ENCODE measurements at places on chromosomes 5 and 9.

GRCh38 chr9:108784998-108785397 lies 70.8 kb downstream of the ACTL7B start:
- DNase-seq, result no peak

GRCh38 chr5:3118340-3118739 lies 366.9 kb upstream of the IRX2 start:
- DNase-seq, result no peak

DNA sequence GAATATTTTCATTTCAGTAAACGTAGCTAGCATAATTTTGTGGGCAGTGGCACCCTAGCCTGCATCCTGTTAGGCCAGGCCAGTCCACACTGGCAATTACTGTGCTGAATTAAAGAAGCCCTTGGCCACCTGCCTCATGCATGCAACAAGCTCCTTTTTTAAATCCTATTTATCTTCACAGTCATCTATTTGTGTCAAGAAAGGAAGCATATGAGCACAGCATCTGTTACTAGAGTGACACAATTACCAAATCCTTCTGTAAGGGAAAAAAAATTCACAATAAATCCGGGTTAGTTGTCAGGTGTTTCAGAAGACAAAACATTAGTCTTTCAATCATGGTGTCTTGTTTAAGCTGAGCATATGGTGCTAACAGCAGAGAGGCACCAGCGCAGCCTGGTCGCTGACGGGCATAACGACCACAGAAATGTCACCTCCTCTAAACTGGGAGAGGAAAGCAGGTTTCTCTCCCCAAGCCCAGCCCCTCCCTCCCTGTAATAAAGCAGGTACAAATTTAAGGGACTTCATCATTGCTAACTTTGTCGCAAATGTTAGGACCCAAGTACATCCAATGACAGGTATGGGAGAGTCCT lies 520.6 kb downstream of the CTNND2 start:
- peak; percentile 44 for DNase-seq

GRCh38 chr9:92686954-92687353 lies 17.0 kb upstream of the IPPK start:
- no peak for DNase-seq

- DNase-seq, result no peak
Measured at GRCh38 chr5:95633671-95634070, 12.9 kb upstream of the RFESD start.

DNA sequence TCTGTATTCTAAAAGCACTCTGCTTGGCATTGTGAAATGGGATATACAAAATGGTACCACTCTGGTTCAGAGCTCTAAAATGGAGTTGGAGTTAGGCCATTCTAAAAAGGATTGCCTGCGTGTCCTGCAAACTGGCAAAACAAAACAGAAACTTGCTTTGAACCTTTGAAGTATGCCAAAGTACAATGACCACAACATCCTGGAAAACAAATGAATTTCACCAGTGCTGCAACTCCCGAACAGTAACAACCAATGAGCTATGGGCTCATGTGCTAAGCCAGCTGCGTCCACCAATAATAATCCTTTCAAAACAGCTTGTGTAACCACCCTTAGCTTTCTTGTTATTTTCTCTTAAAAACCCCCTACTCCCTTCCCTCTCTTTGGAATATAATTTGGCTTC lies 88.4 kb upstream of the CXCL14 start:
- DNase-seq, result no peak

DNA sequence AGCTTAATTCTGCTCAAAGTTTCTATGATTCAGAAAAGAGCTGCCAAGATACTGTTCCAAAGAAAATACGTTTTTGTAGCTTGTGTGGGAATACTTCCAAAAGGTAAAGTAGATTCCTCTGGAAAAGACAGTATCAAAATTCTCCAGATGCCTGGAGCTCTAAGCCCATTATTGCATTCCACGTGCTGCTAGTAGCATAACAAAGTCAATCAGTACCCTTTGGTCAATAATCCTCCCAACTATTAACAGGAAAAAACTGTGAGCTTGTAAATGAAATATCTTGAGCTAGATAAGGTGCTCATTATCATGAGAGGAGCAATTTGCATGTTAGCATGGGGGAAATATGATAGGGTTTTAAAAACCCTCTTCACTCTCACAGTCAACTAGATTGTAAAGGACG lies 229.5 kb upstream of the TYRP1 start:
- DNase-seq, result no peak

DNA sequence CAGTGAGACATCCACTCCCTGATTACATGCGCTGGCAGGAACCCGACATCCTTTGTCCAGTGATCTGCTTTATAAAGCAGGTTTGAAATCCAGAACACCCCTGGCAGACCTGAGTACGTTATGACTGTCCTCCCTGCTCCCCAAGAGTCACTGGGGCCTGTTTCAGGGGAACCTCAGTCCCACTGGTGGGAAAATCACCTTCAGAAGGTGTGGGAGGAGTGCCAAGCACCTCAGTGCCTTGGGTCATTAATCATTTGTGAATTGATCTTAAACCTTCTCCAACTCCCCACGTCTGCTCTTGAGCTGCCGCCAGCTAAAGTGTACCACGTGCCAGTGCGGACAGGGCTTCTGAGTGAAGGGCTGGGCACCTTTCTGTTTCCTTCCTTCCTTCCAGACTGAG lies 16.2 kb downstream of the SLC6A3 start:
- DNase-seq, result no peak

- DNase-seq, result no peak
Measured at GRCh38 chr5:75526070-75526469, 14.4 kb downstream of the POLK start.

- peak; percentile 3 for DNase-seq
Measured at GRCh38 chr5:86155796-86156195, 461.9 kb upstream of the COX7C start.

DNA sequence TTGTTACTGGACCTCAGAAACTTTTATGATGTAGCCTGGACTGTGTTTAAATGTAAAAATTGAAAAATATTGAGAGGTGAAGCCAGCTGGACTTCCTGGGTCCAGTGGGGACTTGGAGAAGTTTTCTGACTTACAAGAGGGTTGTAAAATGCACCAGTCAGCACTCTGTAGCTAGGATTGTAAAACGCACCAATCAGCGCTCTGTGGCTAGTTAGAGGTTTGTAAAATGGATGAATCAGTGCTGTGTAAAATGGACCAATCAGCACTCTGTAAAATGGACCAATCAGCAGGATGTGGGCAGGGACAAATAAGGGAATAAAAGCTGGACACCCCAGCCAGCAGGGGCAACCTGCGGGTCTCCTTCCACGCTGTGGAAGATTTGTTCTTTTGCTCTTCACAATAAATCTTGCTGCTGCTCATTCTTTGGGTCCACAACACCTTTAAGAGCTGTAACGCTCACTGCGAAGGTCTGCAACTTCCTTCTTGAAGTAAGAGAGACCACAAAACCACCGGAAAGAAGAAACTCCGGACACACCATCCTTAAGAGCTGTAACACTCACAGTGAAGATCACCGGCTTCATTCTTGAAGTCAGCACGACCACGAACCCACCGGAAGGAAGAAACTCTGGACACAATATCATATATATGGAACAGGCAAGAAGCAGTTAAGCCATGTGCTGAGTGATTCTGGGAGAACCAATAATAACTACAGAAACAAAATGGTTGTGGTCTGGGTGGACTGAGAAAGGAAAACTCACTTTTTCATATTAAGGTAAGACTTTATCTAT lies 201.3 kb downstream of the GABRG2 start:
- no peak for DNase-seq

DNA sequence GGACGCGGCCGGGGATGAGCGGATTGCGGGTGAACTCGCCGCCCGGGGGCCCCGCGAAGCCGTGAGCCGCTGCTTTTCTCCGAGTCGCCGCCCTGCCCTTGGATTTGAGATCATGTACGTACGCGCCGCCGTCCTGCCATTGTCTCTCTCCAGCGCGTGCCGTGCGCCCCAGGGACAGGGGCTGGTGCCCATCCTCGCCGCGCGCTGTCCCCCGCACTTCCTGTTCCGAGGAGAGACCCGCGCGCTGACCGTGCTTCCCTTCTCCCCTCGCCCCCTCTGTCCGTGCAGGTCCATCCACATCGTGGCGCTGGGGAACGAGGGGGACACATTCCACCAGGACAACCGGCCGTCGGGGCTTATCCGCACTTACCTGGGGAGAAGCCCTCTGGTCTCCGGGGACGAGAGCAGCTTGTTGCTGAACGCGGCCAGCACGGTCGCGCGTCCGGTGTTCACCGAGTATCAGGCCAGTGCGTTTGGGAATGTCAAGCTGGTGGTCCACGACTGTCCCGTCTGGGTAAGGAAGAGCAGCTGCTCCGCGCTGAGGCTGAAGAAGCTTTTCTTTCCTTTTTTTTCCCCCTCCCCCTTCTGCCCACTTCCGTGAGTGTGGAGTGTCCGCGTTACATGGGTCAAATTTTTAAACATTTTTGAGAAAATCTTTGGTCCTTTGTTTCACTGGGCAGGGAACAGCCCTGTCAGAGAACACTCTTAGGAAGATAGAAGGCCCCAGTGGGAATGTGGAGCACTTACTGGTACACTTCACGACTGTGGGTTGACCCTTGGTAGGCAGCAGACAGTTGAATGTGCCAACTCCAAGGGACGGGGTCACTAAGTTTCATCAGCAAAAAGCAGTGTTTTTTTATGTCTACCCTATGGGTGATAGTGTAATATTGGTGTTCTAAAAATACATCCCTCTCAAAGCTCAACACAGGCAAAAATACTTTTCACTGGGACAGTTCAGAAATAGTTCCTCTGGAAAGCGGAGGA lies 727 bp downstream of the RHOBTB3 start:
- DNase-seq, result no peak

DNA sequence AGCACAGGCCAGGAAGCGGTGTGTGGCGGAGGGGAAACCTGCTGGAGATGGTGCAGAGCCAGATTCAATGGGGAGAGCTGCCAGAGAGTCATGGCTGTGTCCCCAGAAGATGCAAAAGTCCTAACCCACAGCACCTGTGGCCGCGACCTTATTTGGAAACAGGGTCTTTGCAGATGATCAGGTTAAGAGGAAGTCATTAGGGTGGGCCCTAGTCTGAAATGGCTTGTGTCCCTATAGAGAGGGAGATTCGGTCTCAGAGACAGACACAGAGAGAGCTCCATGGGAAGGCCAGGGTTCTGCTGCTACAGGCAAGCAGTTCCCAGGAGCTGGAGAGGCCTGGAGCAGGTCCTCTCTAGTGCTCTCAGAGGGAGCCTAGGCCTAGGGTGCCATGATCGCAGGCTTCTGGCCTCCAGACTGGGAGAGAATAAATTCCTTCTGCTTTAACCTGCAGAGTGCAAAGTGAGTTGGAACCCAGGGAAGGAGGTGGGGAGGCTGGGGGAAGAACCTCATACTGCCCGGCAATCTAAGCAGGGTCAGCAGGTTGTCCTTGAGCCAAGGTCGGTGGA lies 1.9 kb upstream of the LPCAT1 start:
- DNase-seq, result no peak

DNA sequence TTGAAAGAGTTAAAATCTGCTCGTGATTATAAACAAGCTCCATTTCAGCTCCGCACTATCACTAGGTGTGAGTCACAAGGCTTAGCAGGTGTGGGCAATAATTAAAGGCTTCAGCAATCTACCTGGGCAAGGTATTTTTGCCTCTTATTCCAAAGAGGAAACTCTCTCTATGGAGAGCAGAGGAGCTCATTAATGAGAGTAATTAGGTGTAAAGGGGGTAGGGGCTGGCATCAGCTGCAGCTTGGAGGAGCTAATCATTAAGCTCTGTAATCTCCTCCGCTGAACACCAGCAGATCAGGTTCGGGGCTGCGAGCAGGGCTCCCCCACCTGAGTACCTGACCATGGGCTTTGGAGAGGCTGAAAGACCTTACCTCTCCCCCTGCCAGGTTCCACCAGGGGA lies 129.2 kb downstream of the CRB2 start:
- DNase-seq, result no peak

- DNase-seq, result no peak
Measured at GRCh38 chr5:131259326-131259725, 4.5 kb upstream of the CDC42SE2 start.

- DNase-seq, result no peak
Measured at GRCh38 chr5:122101636-122102285, 23.7 kb upstream of the LOX start.

DNA sequence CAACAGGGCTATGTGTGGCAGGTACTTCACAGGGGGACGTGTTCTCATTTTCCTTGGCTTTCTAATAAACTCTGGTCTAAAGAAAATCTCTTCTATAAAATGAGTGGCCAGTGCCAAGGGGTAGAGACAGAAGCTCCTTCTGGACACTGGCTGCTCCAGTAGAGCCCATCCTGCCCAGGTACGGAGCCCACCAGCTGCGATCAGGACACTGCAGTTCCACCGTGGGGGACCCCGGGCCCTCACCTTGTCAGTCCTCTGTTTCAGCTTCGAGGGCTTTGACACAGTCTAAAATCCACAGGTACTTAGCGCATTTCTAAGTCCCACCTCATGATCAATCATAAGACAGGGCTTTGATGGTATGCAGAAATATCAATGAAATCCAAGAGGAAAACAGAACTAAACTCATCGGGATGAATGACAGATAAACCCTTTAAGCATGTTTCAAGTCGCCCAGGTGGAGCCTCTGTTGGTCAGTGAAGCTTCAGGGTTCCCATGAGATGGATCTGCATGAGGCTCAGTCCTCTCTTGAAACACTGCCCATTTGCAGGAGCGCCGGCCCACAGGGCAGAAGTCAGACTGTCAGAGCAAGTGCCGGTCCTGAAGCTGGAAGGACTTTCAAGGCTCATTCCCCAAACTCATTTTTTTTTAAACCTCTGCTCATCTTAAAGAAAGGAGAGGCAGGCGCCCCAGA lies 20.3 kb upstream of the TERT start:
- no peak for DNase-seq

DNA sequence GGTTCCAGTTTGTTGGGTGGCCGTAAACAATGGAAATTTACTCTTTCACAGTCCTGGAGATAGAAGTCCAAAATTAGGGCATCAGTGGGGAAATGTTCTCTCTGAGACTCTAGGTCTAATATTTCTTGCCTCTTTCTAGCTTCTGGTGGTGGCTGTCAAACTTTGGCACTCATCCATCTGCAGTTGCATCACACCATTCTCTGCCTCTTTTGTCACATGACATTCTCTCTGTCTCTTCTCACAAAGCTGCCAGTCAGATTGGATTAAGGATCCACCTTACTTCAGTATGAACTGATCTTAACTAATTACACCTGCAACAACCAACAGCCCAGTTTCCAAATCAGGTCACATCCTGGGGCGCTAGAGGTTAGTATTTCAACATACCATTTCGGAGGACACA lies 222.9 kb upstream of the FTMT start:
- no peak for DNase-seq

DNA sequence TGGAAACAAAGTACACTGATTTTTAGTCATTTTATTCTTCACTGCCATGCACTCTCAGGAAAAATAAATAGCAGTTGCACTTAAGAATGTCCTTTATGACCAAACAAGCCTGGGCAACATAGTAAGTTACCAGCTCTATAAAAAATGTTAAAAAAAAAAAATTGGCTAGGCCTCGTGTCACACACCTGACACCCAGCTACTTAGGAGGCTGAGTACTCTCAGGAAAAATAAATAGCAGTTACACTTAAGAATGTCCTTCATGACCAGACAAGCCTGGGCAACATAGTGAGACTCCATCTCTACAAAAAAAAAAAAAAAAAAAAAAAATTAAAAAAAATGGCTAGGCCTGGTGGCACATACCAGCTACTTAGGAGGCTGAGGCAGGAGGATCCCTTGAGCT lies 304.6 kb downstream of the SLCO4C1 start:
- no peak for DNase-seq

GRCh38 chr5:18067615-18068014 lies 433.4 kb downstream of the TAF11L14 start:
- no peak for DNase-seq

GRCh38 chr9:92467511-92467910 lies 14.8 kb downstream of the ASPN start:
- no peak for DNase-seq

- no peak for DNase-seq
Measured at GRCh38 chr5:74326571-74327338, 313.8 kb downstream of the ENC1 start.
